Stomach (tissue), 19 donors: ENCODE measurements at places on chromosomes 4 and X. TPM values are rescaled to one million over a fixed set of nuclear protein-coding genes. Genes with fewer than 3 reads are reported as not detected.

The TRAPPC11 gene
- total RNA-seq, result 95.1 TPM

The CXCL6 gene
- 4.3 TPM for total RNA-seq

- DNase-seq, result no peak
These were observed 75.9 kb downstream of the HCCS start for GRCh38 chrX:11187001-11187400.

- no peak for DNase-seq
These were observed 30.4 kb downstream of the FAM13A start for GRCh38 chr4:89026542-89026941.

- DNase-seq, result no peak
These were observed 5.2 kb downstream of the UGDH start for GRCh38 chr4:39522068-39522467.

GRCh38 chr4:68256284-68256683, 10.8 kb upstream of the TMPRSS11B start:
- no peak for DNase-seq

DNA sequence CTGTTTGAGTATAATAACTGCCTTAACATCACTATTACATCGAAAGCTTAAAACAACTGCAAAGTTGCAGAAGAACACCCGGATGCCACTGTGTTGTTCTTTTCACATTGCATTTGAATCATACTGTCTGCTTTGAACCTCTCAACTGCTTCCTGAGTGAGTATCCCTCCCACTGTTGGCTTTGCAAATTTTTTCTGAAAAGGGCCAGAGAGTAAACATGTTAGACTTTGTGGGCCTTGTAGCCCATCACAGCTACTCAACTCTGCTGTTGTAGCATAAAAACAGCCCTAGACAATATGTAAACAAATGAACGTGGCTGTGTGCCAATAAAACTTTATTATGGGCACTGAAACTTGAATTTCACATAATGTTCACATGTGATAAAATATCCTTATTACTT, 76.1 kb downstream of the NSG1 start:
- no peak for DNase-seq

- no peak for DNase-seq
These were observed 578.6 kb downstream of the PCDH7 start for GRCh38 chr4:31298737-31299136.

DNA sequence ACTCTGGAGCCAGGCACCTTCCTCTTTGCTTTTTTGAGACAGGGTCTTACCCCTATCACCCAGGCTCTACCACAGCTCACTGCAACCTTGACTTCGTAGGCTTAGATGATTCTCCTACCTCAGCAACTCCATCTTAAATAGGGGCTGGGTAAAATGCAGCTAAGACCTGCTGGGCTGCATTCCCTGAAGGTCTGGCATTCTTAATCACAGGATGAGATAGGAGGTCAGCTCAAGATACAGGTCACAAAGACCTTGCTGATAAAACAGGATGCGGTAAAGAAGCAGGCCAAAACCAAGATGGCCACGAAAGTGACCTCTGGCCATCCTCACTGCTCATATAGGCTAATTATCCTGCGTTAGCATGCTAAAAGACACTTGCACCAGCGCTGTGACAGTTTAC, 770.8 kb upstream of the PRKX start:
- no peak for DNase-seq
